ENCODE measurements at places on chromosomes 7 and 10. TPM values are rescaled to one million over a fixed set of nuclear protein-coding genes. Genes with fewer than 3 reads are reported as not detected.

The FAM131B gene
- total RNA-seq = 0.31 TPM

The PALS2 gene
- 15.5 TPM for total RNA-seq

The FAM25A gene
- not detected for total RNA-seq

The RFC2 gene
- 40.6 TPM for total RNA-seq

The PNLIP gene
- total RNA-seq = not detected

The CPED1 gene
- total RNA-seq = 21.5 TPM

DNA sequence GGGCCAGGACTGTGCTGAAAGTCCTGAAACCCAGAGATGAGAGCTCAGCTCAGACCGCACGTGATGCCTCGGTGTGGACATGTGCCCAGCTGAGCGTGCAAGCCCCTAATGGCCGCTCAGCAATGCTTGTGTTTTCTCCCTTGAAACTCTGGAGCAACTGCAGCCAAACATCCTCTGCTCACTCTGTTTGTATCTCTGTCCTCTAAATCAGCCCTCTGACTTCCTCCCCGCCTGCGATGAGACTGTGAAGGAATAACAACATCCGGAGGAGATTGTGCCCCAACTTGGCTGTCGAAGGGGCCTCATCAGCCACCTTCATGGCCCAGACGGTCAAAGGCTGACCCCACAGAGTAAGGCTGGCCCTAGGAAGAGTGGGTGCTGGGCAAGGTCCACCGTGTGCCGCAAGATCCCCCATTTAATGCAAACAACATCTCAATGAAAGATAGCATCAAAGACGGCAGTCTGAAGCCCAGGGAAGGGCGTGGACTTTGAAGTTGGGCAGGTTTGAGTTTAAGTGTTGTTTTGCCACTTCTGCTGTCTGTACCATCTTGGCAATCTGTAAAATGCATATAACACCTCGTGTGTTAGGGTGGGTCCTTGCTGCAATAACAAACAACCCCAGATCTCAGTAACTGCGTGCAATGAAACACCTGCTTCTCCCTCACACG, 39.9 kb downstream of the CALML3 start:
- no peak for DNase-seq

- DNase-seq = no peak
Observed at GRCh38 chr10:83932245-83932644, 207.1 kb upstream of the GHITM start.

GRCh38 chr10:85225311-85225710, 896.9 kb downstream of the CCSER2 start:
- no peak for DNase-seq

GRCh38 chr10:124886195-124886594, 55.7 kb upstream of the ZRANB1 start:
- DNase-seq = no peak

GRCh38 chr10:128475686-128476367, 349.6 kb upstream of the MKI67 start:
- no peak for DNase-seq

GRCh38 chr7:148303295-148304082, 287.1 kb upstream of the C7orf33 start:
- peak; percentile 19 for DNase-seq

DNA sequence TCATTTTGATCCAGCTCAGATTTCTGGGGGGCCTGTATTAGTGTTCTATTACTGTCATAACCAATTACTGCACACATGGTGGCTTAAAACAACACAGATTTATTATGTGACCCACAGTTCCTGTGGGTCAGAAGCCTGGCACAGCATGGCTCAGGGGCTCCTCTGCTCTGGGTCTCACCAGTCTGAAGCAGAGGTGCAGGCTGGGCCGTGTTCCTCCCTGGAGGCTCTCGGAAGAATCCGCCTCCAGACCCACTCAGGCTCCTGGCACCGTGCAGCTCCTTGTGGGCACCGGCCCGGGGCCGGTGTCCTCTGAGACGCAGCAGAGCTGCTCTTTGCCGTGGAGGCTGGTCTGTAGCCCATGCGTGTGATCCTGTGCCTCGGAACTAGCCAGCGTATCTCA, 61.5 kb downstream of the RAMP3 start:
- DNase-seq = no peak

DNA sequence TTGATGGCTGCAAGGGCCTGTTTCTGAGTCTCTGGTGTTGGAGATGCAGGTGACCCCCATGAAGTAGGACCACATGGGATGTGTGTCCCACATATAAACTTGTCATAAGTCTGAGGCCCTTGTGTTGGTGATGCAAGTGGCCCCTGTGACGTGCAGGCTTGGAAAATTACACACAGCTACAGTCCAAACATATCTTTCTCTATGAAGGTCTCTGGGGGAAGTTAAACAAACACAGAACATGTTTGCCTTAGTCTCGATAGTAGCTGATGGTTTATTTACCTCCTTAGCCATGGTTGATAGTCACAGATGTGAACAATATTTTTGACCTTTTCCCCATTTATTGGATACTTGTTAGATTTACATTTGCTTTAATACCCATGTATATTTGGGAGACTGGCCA, 64.7 kb downstream of the ADCY1 start:
- no peak for DNase-seq

DNA sequence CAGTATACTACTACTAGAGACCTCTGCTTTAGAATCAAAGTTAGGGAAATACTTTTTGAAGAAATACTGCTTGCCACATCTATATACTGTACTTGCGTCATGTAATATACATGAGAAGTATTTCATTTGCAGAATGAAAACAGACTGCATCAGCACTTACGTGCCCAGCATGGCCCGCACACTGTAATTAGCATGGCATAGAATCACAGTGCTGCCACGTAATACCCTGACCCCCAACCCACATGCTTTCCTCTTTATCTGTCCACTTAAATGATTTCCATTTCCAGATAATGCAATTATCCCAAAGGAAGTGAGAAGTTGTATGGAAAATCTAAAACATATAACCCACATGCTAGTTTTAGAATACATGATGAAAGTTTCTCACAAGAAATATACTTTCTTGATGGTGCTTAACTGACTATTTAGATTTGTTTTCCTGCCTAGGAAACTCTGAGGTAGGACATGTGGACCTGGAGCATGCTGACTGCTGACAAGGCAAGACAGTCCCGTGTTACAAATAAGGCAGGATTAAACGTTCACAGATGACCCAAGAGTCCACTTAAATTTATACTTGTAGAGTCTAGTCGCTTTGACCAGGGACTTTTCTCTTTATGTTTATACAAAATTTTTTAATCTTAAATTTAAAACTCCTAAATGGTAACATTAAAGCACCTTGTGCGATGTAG, 12.6 kb downstream of the USP6NL start:
- no peak for DNase-seq

- DNase-seq = no peak
Observed at GRCh38 chr10:52297747-52298146, 16.3 kb upstream of the DKK1 start.

DNA sequence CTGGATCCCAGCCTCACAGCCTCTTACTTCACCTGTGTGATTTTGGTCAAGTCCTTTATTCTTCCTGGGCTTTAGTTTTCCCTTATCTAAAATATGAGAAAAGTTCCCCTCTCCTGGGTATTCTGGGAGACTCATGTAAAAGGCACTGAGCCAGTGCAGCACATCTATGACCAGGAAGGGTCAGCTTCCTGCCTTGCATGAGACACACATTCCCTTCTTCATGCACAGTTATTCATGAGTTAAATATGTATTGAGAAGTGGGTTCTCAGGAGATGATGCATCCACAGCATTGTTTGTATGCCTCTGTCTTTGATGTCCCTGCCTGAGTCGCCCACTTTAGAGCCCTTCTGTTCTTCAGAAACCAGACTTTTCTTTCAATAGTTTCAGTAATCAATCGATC, 33.3 kb downstream of the EGFR start:
- no peak for DNase-seq

GRCh38 chr10:91150631-91151030, 69.8 kb upstream of the PCGF5 start:
- no peak for DNase-seq

GRCh38 chr7:55977831-55978230, 13.4 kb downstream of the NIPSNAP2 start:
- DNase-seq = peak; percentile 55

GRCh38 chr7:137664846-137665245, 181.9 kb downstream of the DGKI start:
- no peak for DNase-seq

GRCh38 chr10:70934701-70935100, 46.3 kb upstream of the PCBD1 start:
- no peak for DNase-seq

DNA sequence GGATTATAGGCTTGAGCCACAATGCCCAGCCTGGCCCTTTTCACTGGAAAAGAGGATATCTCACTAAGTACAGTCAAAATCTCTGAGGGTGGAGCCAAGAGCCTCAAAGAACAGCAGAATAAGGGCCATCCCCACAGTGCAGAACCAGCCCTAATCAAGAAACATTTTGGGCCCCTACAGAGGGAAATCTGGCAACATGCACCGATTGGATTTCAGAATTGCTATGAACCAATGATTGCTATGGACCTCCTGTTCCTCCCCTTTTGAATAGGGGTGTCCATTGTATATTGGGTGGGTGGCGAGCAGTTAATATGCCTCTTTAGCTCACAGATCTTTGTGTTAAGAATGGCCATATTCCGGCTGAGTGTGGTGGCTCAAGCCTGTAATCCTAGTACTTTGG, 42.7 kb downstream of the SKIDA1 start:
- DNase-seq = no peak

DNA sequence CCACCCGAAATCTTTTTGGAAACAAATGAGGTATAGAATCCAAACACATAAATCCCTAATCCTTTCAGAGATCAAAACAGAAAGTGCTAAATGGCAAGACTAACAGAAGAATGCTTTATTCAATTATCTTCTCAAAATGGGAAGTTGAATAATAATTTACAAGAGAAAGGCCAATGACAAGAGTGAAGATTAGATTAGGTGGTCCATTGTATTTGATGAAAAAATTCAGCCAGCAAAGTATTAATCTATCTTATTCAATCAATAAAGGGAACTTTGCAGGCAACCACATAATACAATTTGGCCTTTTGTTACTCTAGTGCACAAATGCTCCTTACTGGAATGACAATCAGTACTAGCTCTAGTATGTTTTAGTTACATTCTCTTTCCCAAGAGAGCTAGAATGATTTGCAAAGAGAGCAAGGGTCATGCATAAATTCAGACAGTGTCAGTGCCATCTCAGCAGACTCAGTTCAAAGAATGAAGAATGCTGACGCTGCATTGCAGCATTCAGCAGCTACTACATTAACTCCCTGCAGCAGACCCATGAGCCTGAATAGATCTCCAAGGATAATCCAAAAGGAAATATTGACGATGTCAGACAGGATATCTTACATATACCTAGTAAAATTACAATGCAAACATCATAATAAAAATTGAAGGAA, 131.8 kb downstream of the ANK3 start:
- DNase-seq = peak; percentile 58

DNA sequence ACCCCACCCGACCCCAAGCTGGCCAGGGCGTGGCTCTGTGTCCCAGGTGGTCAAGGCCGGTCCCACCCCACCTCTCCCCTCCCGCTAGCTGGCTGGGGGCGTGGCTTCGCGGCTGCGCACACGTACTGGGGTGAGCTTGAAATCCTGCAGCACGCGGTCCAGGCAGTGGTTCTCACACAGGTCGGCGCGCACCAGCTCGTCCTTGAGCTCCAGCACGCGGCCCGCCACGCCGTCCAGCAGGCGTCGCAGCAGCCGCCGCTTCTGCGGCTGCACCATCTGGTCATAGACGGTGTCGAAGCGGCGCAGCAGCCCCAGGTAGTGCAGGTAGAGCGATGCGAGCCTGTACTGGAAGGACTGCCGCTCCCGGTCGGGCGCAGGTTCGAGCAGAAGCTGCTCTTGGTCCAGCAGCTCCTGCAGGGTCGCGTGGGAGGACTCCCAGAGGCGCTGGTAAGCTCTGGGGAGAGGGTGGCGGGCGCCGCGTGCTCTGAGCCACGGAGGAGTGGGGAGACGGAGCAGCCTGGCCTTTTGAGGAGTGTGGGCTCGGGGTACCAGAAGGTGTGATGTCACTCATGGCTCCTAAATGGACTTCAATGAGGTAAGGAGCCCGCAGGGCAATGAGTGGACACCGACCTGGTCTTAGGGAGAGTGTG, 5.8 kb downstream of the H2BK1 start:
- DNase-seq = no peak

GRCh38 chr7:5838761-5839500, 41.7 kb upstream of the OCM start:
- no peak for DNase-seq

DNA sequence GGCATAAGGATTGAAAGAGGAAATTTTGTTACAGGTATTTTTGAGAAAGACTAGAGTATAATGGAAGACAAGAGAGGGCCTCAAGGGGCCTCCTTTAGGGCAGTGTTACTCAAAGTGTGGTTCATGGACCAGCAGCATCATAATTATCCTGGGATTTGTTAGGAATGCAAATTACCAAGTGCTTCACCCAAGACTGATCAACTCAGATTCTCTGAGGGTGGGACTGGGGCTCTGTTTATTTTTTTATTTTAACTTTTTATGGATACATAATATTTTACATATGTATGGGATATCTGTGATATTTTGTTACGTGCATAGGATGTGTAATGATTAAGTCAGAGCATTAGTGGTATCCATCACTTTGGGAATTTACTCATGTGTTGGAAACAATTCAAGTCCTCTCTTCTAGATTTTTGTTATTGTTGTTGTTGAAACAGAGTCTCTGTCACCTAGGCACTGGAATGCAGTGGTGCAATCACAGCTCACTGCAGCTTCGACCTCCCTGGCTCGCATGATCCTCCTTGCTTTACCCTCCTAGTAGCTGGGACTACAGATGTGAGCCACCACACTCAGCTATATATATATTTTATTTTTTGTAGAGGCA, 2.2 kb upstream of the KCTD7 start:
- no peak for DNase-seq

DNA sequence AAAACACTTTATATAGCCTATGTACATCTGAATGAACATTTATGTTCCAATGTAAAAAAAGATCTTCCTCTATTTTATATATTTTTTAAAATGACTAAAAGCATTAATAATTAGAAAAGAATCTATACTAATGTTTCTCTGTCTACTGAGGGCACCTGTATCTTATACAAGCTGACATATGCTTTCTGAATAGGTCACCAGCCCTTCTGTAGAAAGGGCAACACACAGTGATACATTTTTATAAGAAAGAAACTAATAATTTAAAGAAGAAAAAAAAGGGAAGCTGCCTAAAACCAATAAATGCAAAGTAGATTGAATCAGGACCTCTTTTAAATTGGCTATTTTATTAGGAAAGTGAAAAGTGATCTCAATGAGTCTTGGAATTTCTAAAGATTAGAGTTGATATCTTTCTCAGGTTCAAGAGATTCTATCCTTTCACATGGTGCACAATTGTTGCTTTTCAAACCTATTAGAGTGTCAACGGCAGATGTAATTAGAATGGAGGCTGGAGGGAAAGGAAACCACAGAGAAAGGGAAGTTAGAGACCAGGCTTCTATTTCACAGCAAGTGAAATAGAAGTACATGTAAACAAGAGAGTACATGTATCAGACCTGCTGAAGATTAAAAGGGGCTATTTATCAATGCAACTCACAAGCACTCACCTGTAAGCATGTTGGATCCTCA, 6.3 kb downstream of the MTPN start:
- no peak for DNase-seq
